ENCODE measurements at places on chromosomes 12 and 14.

GRCh38 chr12:89661706-89662330 is 46.8 kb downstream of the ATP2B1 start:
- DNase-seq, result no peak

DNA sequence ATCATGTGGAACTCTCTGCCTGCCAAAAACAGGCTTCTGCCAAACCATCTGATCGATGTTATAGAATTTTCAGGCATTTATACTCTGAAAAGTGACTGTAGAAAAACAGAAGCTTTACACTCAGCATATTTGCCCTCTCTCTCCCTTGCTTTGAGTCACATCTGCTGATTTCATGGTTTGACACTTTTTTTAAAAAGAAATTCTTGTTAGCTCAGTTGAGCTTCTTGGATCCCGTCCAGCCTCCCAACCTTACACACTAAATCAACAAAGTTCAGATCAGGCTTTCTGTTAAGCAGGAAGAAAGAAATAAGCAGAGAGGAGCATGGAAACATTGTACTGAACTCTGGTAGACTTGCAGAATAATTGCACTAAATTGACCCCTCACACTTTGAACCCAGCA is 193.6 kb upstream of the SEL1L start:
- no peak for DNase-seq

- no peak for DNase-seq
Observed at GRCh38 chr14:100816286-100816949, 9.5 kb upstream of the MEG3 start.

DNA sequence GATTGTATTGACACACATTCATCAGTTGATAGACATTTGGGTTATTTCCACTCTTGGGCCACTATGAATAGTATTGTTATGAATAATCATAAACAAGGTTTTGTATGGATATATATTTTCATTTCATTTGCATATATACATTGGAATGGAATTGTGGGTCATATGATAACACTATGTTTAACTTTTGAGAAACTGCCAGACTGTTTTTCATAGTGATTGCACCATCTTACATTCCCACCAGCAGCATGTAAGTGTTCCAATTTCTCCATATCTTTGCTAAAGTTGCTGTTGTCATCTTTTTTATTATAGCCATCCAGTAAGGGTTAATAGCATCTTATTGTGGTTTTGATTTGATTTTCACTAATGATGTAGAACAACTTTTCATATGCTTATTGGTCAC is 198.5 kb upstream of the PPFIA2 start:
- no peak for DNase-seq

DNA sequence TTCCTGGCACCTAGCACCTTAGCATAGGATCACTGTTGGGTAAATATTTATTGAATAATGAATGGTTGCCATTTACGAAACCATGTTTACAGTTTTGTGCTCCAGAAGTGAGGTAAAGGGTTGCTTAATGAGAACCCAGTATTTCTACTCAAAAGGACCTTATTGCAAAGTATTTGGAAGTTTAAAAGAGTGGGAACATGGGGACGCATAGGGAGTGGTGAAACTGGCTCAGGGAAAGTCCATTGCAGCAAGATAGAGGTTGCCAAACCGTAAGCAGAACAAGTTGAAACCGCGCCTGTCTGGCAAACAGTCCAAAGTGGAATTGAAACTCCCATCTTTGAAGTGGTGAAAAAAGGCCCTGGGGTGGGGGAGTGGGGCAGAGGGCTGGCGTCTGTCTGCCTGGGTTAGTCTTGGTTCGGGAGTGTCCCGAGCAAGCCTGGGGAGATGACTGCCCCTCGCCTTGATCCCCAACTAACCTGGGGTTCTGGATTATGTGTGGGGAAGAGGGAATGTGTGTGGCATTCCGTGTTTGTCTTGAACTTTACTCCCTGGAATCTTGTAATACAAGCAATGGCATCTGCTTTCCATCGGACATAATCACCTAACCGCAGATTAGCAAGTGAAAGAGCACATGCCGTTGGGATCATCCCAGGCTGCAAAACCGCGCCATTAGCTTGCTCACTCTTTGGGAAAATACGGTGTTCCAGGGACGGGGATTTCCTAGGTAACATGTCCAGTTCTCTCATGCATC is 7.2 kb downstream of the ALDH2 start:
- DNase-seq, result peak; percentile 42

All from NB4 (cell line).